Activated CD4-positive, alpha-beta T cell treated with anti-CD3 and anti-CD28 coated beads, Interleukin-2, amount 50 U/mL, for 4 hours (primary cell): ENCODE measurements at places on chromosomes 6 and 20.

DNA sequence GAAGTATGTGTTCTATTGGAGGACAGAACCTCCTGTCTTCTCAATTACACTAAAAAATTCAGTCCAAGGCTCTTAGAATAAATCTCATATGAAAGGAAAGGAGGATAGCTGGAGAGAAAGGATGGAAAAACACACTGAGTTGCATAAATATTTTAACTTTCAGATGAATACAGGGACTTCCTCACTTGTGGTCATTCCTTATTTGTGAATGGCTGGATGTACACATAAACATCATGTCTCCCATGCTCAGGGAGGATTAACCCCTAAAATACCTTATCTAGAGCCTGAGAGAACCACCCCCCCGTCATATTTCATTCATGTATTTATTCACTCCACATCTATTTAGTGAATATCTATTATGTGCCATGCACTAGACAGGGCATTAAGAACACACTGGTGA lies 217.6 kb upstream of the CITED2 start:
- no peak for DNase-seq

- peak; percentile 57 for DNase-seq
Measured at GRCh38 chr6:166258854-166259276, 49.3 kb downstream of the PRR18 start.

- DNase-seq, result no peak
Measured at GRCh38 chr20:20664795-20665589, 47.5 kb downstream of the RALGAPA2 start.

GRCh38 chr20:57061051-57061900 lies 205.2 kb downstream of the BMP7 start:
- no peak for DNase-seq

GRCh38 chr6:47126647-47127391 lies 84.7 kb upstream of the ADGRF1 start:
- no peak for DNase-seq

DNA sequence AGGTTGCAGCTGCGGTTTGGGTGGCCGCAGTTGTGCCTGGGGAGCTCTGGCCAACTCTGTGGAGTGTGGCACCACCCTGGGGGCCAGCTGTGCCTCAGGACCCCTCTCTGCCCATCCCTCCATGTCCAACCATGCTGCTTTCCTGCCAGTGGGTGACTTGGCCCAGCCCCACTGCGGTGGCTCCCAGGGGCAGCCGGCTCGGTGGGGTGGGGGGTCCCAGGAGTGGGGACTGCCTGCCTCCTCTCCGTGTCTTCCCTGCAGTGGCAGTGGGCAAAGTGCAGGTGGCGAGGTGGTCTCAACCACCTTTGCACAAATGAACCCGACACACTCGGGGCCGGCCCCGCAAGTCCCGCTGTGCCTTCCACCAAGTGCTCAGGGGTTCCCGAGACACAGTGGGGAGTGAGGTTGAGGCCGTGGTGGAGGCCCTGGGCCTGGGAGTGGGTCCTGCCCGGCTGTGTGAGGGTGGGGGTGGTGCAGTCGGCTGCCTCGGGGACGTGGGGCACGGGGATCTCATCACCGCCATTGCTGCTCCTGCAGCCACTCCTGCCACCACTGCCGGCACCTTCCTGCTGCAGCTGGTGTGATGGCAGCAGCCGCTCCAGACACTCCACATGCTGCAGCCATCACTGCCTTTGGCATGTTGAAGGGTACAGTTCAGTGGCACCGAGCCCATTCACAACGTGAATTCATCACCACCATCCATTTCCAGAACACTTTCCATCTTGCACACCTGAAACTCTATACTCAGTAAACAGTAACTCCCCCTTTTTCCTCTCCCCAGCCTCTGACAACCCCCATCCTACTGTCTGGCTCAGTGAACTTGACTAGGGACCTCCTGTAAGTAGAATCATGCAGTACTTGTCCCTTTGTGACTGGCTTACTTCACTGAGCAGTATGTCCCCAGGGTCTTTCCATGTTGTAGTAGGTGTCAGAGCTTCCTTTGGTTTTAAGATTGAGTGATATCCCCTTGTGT lies 10.7 kb upstream of the SLCO4A1 start:
- no peak for DNase-seq

- no peak for DNase-seq
Measured at GRCh38 chr6:100463630-100464161, 1.0 kb downstream of the SIM1 start.

DNA sequence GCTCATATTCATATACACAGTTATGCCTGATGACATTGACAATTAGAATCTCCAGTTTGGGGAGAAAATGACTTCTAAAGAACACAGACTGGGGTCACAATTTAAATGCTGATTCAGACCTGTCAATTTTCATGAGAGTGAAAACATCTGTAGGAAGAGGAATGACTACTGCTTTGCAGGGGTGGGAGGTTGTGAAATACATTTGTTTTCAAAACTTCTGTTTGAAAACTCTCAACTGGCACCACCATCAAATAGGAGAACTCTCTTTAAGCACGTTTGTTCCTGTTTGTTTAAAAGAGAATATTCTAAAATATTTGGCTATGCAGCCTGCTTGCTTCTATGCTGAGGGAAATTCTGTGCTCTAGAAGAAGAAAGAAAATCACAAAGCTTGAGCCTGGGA lies 50.8 kb upstream of the ADGRF5 start:
- DNase-seq, result no peak

- DNase-seq, result peak; percentile 11
Measured at GRCh38 chr20:5835321-5835821, 85.2 kb downstream of the SHLD1 start.

- DNase-seq, result peak; percentile 31
Measured at GRCh38 chr6:111096246-111096645, 8.9 kb downstream of the SLC16A10 start.

GRCh38 chr20:62830251-62830650 lies 13.4 kb downstream of the COL9A3 start:
- no peak for DNase-seq
